ENCODE measurements at places on chromosomes 3 and 15.

DNA sequence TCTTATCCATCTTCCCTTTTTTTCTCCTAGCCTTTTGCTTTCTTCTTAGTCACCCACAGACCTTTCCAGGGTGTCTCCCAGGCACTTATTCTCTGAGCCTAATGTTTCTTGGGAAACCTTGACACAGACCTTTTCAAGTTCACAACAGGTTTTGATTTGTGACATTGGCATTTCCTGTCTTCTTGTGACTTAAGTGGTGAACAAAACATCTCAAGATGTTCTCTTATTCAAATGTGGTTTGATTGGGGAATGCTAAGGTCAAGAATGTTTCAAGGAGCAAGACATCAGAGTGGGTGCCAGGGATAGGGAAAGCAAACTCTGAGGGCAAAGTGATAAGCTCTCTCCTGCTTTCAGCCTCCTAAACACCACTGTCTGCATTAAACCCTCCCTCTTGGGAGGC, 68.2 kb upstream of the GSK3B start:
- DNase-seq, result no peak

- DNase-seq, result no peak
Measured at GRCh38 chr15:74387621-74388362, 20.3 kb upstream of the CYP11A1 start.

GRCh38 chr3:170606675-170607074, 20.8 kb upstream of the SLC7A14 start:
- no peak for DNase-seq

DNA sequence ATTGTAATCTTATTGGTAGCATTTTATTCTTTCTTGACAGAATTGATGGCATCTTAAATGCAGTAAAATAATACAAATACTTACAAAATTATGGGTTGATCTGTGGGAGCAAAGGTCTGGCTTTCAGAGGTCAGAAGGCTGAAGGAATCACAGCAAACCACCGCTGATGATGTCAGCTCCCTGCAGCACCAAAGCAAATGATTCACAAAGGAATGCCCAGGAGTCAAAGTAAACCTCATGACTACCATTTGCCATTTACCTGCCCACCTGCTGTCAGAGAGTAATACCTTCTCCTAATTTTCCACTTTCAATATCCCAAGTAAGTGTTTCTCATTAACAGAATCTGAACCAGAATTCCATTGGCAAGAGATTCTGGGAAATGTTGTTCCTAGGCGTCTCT, 46.1 kb downstream of the CPA3 start:
- no peak for DNase-seq

DNA sequence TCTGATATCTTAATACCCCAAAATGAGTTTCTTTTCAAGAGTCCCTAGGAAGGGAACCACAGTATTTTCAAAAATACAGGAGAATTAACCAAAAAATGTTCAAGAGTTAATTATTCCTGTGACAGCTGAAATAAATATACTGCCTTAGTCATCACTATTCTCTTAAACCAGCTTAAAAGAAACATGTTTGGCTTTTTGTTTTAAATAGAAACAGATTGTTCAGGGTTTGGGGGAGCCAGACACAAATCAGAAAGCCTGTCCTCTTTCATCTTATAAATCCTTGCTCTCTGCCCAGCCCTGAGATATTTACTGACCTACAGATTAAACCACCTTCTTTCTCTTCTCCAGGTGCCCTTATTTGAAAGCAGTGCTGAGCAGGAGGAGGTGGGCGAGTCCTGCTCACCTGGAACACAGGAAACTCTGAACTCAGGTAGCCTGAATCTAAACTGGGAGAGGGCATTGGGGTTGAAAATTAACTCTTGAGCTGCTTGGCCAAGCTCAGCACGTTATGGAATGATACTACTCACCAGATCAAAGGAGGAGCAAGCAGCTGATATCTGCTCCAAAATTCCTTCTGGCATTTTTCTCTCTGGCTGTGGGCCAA, 84.1 kb upstream of the SPRED1 start:
- no peak for DNase-seq

GRCh38 chr3:37161351-37161750, 13.0 kb downstream of the LRRFIP2 start:
- DNase-seq, result no peak

DNA sequence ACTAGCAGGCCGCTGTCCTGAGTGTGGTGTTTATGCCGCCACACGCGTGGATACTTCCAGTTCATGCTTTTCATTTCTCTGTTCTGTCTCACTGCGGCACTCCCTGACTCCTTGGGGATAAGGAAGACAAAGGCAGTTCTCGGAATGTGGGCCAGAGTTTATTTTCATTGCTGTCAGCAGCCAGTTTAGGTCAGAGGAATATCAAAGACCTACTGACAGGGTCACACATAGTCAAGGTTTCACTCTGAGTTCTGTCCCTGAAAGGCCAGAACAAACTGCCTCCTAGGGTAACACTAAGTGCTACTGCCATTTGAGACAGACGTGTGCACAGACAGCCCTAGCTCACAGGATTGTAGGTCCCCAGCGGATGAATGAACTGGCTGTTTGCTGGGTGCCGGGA, 27.3 kb upstream of the SPTBN5 start:
- DNase-seq, result no peak

DNA sequence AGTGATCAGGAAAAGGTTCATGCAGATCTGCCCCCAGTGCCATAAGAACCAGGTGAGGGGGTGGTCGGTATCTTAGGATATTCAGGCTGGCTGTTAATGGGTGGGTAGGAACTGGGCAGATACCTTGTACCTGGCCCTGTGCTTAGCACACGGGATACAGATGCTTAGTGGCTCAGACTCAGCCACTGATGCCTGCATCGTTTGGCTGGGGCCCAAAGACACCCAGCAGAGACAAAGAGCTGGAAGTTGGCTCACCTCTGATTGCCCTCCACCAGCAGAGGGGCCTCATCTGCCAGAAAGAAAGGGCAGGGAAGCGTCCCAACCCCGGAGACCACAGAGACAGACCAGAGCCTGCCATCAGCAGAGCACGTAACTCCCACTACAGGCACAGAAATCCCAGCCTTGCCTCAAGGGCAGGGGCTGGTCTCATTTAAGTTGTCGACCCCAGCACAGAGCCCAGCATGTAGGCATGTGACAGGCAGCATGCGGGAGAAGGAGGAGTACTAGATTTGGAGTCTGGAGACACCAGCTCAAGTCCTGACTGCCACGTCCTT, 64.1 kb upstream of the SLC6A1 start:
- no peak for DNase-seq

- no peak for DNase-seq
Measured at GRCh38 chr3:129555616-129556357, 12.8 kb downstream of the H1-8 start.

DNA sequence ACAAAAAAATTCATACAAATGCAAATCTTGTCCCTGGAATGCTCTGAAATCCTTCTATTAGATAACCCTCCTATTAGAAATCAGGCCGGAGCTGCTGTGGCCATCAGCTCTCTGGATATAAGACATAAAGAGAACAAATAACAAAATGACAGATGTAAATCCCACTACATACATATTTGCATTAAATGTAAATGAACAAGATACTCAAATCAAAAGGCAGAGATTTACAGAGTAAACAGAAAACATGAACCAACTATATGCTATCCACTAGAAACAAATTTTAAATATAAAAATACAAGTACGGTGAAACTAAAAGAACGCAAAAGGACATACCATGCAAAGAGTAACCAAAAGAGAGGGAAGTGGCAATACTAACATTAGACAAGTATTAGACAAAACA, 10.7 kb downstream of the CYFIP1 start:
- DNase-seq, result no peak

GRCh38 chr3:125357032-125357658, 18.0 kb downstream of the ZNF148 start:
- DNase-seq, result no peak

GRCh38 chr15:94360251-94360685, 128.9 kb downstream of the MCTP2 start:
- DNase-seq, result no peak

- DNase-seq, result no peak
Measured at GRCh38 chr3:172905451-172905850, 154.9 kb downstream of the ECT2 start.

GRCh38 chr3:58979840-58980239, 70.0 kb downstream of the CFAP20DC start:
- DNase-seq, result no peak

DNA sequence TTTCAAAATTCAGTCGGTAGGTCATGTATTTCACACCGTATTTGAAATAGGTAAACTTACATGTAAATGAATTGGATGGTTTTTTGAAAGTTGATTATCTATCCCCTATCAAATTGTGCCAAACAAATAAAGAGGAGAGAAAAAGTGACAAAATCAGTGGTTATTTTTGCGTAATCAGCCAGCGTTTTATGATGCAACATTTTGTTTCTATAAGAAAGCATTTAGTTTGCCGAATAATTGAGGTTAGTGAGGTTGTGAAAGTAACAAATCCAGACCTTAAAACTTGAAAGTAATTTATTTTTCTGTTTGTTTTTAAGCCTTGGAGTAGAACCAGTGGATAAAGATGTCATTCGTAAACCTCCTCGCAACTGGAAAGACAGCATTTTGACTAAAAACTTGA, 29.3 kb downstream of the ASTE1 start:
- no peak for DNase-seq

- DNase-seq, result no peak
Measured at GRCh38 chr15:61410662-61411061, 181.6 kb upstream of the RORA start.

GRCh38 chr3:65873028-65873427, 165.7 kb downstream of the MAGI1 start:
- no peak for DNase-seq

DNA sequence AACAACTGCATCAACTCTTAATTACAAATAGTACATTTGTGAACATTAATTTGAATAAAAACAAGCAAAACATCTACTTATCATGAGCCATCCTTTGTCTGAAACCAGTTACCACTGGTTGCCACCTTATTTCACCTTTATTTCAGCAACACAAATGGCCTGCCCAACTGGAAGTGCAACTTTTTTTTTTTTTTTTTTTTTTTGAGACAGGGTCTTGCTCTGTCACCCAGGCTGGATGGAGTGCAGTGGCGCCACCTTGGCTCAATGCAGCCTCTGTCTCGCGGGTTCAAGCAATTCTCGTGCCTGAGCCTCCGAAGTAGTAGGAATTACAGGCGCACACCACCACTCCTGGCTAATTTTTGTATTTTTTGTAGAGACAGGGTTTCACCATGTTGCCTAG, 13.1 kb downstream of the WDR82 start:
- DNase-seq, result no peak

DNA sequence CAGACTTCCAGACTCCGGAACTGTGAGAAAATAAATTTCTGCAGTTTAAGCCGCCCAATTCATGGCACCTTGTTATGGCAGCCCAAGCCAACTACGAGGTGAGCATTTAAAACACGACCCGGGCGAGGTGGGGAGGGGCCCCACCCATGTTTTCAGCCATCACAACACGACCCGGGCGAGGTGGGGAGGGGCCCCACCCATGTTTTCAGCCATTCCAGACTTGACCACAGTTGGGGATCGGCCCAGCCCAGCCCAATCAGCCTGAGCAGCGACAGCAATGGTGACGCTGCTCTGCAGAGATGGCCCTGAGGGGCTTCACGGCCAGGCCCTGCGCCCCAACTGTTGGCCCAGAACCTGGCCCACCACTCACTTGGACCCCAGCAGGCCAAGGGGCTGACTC, 93.1 kb downstream of the ATP10A start:
- DNase-seq, result no peak

- no peak for DNase-seq
Measured at GRCh38 chr3:94716326-94717018, 653.6 kb downstream of the NSUN3 start.

- DNase-seq, result no peak
Measured at GRCh38 chr3:187889601-187890404, 144.5 kb upstream of the BCL6 start.

GRCh38 chr3:153320585-153321128, 158.6 kb downstream of the RAP2B start:
- no peak for DNase-seq

Data from cortex of kidney (tissue), 1 donor.